ENCODE measurements at places on chromosomes 5 and 9.

GRCh38 chr5:79846198-79846521 lies 144.9 kb downstream of the MTX3 start:
- no peak for DNase-seq

- no peak for DNase-seq
Observed at GRCh38 chr9:120922404-120923195, 4.0 kb downstream of the TRAF1 start.

DNA sequence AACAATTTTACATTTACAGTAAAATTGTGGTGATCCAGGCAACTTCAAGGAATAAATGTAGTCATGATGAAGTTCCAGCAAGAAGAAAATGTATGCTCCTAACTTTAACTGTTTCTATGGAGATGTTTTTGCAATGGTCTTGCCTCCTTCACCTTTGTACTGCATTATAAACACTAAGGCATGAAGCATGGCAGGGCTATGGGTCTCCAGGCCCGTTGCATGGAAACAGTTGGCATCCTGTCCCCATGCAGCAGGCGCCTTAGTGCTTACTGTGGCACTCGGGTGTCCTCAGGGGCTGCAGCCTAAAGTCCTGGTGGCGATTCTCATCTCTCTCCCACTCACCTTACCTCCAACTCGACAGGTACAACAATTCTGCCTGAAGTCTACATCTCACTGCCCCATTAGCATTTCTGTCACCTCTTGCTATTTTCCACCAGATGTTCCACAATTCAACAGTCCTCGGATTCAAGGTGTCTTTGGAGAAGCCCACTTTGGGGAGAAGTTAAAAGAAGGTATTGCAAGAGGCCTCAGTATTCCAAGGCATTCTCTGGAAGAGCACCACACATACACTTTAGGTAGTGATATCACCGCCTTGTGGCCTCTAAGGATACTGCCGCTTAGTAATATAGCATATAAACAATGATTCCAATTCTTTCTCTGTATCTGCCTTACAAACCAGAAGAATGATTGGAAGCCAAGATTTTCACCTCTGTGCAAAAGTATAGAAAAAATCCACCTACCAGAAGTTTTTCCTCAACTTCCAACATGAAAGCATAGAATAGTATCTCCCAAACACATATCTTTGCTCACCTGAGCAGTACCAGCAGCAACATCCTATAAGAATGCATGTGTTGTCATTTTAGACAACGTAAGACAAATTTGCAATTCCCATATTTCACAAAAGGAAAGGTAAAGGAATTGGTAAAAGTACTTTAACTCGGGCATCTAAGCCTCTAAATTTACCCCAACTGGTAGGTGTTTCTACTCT lies 5.1 kb downstream of the LIFR start:
- peak; percentile 27 for DNase-seq

- DNase-seq = peak; percentile 32
Observed at GRCh38 chr5:56048124-56048523, 53.4 kb upstream of the IL6ST start.

GRCh38 chr5:137825165-137825564 lies 42.5 kb upstream of the MYOT start:
- no peak for DNase-seq

- DNase-seq = no peak
Observed at GRCh38 chr9:69211424-69212036, 37.5 kb downstream of the TJP2 start.

DNA sequence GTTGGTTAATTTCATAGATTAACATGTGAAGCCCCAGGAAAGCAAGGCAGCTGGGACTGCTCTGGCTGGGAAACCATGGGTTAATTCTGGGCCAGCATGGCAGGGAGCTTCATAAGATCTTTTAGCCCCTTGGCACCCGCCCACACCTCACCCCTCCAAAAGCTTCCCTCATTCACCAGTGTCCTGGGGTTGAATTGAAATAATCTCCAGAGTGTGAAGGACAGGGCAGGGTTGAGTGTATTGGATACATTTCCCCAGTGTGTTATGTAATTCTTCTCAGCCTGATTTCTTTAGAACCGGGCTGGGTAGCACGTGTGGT lies 19.4 kb downstream of the WNT8A start:
- no peak for DNase-seq

DNA sequence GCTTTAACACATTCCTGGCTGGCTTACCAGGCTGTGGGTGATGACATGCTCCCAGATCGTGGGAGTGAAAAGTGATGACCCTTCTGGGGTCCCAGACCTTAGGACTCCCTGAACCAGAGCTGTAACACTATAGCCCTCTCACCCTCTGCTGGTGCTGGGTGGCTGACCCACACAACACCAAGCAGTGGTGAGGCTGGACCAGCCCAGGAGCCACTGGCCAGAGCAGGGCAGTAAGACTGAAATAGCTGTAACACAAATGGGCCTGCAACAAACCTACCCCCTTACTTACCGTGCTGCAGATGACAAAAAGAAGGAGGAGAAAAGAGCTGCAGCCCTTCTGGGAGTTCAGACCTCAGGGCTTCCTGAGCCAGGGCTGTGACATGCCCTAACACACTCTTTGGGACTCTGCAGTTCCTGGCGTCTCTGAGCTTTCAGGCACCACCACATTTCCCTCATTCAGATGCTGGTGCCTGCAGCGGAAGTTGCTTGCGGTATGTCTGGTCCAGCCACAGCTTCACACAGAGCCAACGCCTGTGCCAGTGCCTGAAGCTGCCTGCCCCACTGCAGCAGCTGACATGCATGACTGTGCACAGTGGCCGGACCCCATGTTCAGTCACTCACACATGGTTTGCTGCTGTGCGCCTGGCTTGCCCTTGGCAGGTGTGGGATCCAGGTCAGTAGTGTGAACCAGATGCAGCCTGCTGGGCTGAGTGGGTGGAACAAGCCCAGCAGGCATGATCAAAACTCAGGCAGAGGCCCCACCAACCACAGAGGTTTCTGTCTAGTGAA lies 1247.4 kb downstream of the EFNA5 start:
- DNase-seq = no peak

DNA sequence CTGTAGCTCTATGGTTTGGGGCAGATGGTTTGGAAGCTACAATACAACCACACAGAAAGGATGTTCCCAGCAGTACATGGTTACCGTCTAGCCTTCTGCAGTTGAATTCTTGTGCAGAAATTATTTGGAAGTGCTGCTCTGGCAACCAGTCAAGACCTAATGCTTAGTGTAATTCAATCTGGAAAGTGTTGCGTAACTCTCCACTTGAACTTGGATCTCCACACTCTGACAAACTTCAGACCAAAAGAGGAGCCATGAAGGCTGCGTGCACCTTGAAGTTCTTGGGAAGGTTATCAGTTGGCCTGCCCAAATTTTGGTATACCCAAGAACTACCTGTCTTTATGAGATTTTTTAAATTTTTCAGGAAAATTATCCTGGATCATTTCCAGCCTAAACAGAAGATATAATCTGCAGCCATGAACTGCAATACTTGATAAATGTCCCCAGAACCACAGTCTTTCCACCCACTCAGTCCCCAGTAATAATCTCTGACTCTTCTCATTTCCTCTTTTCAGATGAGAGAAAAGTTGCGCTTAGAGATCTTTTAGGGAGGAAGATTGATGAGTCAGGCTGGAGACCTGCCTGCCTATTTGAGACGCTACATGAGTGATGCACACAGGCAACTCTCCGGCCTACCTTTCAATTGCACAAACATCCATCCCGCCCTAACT lies 159.9 kb downstream of the FANCC start:
- DNase-seq = peak; percentile 55

GRCh38 chr9:98108531-98109031 lies 10.4 kb downstream of the TRIM14 start:
- no peak for DNase-seq

DNA sequence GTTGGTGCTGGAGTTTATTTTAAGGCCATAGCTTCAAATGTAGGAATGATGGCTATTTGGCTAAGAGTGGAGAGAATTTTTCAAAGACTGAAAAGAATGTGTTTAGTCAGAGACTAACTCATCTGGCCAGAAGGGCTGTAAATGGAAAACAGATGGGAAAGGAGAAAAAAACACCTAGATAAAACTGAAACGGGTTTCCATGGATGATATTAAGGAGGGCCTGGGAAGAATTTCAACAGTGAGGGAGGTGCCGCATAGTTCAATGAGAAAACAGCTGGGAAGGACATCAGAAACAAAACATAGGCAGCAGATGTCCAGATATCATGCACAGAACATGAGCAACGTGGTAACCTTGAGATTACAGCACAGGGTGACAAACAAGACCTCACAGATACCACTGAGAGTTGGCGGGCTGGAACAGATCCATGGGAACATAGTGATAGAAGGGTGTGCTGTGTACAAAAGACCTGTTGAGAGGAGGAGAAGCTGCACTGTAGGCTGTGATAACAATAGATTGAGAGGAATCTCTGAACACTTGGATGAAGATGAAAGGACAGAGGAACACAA lies 31.2 kb upstream of the RAD23B start:
- peak; percentile 13 for DNase-seq

DNA sequence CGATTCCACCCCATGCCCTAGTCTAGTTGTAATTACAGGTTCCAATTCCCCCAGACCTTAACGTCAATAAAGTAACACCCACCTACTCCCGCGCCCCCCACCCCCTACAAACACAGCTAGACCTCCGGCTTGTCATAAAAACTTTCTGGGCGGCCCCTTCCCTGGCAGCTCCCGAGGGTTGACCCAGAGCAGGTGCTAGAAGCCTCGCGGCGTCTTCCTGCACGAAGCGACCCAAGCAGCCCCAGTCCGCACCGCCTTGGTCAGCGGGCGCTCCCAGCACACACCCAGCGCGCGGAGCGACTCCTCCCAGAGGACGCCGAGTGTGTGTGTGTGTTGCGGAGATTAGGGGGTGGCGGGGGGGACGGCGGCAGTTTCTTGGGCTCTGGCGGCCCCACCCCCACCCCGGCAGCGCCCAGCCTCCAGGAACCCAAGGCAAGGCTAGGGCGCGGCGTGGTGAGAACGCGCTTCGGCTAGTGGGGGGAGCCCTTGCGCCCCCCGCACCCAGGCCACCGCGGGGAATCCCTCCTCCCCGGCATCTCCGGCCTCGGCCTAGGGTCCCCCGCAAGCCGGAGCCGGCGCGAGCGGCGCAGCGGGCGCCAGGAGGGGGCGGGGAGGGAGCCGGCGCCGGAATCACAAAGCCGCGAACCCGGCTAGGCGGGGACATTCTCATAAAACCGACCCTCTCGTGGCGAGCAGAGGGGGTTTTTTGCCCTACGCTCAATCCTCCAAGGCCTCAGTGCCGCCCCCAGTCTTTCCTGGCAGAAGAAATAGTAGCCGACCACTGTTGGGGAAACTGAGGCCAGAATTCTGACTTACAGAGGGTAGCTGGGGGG lies 2.2 kb downstream of the PCDH1 start:
- DNase-seq = peak; percentile 34

GRCh38 chr9:129362287-129363000 lies 184.4 kb upstream of the IER5L start:
- peak; percentile 57 for DNase-seq

DNA sequence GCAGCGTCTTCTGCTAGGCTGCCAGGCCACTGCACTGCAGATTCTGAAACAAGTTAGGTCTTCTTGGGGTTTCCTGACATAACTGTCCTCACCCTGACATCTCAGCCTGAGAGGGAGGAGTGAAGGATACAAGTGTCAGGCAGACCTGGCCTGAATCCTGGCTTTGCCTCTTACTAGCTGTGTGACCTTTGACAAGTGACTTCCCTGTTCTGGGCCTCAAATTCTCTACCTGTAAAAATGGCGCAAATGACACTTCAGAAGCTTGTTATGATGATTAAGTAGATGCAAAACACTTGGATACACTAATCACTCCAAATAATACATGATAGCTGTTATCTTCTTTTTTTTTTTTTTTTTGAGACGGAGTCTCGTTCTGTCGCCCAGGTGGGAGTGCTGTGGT lies 119.2 kb upstream of the BOD1 start:
- DNase-seq = no peak

DNA sequence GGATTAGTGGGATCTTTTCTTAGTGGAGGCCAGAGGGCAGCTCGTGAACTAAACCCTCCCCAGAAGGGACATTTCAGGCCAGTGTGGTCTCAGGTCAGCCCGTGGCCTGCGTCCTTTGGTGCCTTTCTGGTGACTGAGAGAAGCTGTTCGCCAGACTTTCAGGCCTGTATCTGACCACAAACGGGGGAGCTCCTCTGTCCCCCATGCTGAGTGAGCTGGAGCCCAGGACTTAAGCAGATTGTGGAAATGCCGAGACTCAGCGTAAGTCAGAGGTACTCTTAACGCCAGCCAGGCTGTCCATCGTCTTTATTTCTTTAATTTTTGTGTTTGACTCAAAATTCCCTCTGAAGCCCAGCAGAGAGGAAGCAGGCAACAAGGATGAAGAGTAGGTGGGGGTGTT lies 54.8 kb upstream of the NCS1 start:
- no peak for DNase-seq

DNA sequence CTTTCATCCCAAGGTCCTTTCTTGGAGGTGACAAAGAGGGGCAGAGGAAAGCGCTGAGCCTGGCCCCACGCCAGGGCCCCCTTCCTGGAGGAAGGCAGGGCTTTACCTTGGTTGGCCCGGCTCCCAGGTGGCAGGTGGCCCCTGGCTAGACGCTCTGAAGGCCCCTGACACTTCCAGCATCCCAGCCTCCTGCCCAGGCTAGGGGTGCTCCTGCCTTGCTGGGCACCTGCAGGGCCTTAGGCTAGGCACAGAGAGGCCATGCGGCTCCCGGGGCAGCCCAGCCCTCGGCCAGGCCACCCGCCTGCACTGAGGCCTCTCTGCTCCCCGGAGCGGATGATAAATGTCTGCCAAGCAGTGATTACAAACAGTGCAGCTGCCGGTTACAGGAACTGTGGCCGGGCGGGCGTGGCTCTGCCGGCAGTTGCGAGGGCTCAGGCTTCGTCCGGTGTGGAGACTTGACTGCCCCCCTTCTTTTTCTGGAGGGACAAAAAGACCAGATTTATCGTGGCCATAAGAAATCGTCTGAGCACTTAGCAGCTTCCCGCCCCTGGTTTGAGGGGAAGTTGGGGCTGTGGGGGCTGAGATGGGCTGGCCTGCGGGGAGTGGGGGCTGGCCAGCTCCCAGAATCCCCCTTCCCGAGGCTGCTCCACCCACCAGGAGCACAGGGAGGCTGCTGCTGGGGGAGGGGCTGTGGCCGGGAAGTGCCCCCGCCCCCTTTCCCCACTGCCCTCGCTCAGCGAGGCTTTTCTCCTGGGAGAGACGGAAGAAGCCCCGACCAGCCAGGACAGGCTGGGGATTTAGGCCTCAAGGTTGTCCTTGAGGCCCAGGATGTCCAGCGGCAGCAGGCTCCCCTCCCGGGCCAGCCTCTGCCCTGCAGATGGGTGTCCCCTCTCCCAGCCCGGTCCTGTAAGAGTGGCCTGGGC lies 31.6 kb upstream of the UBAC1 start:
- peak; percentile 76 for DNase-seq

DNA sequence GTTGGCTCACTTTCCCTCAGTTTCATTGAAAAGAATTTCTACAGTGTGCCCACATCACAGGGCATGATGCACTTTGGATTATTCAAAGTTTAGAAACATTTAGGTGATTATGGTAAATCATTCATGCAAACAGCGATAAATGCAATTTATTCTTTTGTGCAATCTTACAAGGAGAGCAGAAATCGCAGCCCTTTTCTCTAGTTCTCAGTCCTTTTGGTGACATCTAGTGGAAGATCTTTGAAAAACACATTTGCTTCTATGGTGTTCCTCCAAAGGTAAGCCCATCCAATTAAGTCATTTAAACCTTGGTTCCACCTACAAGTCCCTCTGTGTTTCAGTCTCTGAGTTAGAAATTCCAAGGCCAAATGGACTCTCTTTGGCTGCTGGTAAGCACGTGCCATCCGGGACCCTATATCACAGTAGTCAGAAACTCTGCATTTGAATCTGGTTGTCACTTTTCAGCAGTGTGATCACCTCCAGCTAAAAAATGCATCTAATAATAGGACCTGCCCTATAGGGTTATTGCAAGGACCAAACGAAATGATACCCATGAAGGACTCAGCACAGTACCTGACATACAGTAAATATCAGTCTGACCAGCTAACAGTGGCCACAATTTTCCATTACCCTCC lies 66.4 kb downstream of the MACROH2A1 start:
- no peak for DNase-seq

GRCh38 chr9:27487128-27487640 lies 36.9 kb upstream of the IFNK start:
- no peak for DNase-seq

Data from NCI-H510A (cell line).